ENCODE measurements at places on chromosomes 11 and 22. TPM values are rescaled to one million over a fixed set of nuclear protein-coding genes. Genes with fewer than 3 reads are reported as not detected.

- DNase-seq, result no peak
Measured at GRCh38 chr11:98979205-98979604, 41.5 kb upstream of the CNTN5 start.

DNA sequence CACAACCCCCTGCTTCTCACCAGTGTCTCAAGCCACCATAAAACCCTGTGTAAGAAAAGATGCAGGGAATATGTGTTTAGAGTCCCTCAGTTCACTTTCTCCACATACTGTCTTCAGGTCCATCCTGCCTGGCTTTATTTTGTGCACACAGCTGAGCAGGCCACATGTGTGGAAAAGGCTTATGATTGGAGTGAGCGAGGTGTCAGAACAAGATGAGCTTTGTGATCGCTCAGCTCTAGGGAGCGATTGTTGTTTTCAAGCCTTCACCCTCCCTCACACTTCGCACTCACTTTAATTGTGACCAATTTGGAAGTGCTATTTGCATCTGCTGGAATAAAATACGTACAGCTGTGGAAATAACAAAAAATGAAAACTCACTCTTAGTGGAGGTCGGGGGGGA lies 931.1 kb upstream of the TENM4 start:
- no peak for DNase-seq

GRCh38 chr11:45993531-45994001 lies 71.1 kb downstream of the LARGE2 start:
- peak; percentile 96 for DNase-seq

GRCh38 chr11:102611291-102611690 lies 13.8 kb downstream of the MMP20 start:
- no peak for DNase-seq

GRCh38 chr11:132493801-132494200 lies 1038.5 kb downstream of the OPCML start:
- no peak for DNase-seq

DNA sequence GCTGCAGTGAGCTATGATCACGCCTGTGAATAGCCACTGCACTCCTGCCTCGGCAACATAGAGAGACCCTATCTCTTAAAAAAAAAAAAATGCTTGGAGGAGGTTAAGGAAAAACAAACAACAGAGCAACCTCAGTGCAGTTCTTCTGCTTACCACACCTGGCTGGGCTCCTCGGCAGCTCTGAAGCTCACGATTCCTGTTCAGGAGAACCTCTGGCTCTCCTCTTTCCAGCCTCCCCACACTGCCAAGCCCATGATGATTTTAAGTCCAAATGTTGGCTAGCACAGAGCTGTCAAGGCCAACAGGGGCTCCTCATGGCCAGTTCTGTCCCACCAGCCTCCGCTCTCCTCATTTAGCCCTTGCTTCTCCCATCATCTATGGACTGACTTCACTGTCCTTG lies 69.7 kb upstream of the ARFGAP3 start:
- no peak for DNase-seq

The DNAJB7 gene
- total RNA-seq, result not detected

The OR10A6 gene
- not detected for total RNA-seq

- no peak for DNase-seq
Measured at GRCh38 chr11:128621601-128622501, 34.5 kb upstream of the ETS1 start.

- no peak for DNase-seq
Measured at GRCh38 chr11:110497231-110497978, 67.7 kb downstream of the FDX1 start.

The CARD10 gene
- 18.3 TPM for total RNA-seq

DNA sequence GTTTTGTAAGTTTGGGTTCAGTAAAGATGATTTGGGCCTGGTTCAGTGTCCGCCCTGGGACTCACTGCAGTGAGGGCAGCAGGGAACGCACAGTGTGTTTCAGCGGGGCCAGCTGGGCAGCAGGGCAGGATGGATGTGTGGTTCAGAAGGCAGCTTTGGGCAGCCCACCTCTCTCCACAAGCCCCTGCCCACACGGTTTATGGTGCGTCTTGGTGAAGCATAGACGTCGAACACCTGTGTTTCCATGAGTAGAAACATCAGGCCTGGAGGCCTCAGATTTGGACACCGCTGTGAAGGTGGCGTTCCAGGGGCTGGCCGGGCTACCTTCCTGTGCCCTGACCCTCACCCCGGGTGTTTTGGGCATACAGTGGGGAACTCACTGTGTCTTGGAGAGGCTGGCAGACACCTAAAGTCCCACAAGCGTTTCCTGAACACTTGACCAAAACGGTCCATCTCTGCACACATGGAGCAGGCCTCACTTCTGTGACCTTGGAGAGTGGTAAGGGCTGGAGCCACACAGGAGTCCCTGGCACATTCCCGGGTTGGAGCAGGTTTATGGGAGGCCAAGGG lies 59.0 kb downstream of the ST14 start:
- DNase-seq, result no peak

The C11orf65 gene
- total RNA-seq, result 11.0 TPM
